ENCODE measurements at places on chromosomes 2 and 18. TPM values are rescaled to one million over a fixed set of nuclear protein-coding genes. Genes with fewer than 3 reads are reported as not detected.

- H3K4me3 ChIP-seq: no peak overlapping the region
- H3K27me3 ChIP-seq: no peaks in the 10 kb centered on the region
- H3K27ac ChIP-seq: no peak overlapping the region
Measured at GRCh38 chr18:7196421-7196820, 34.5 kb upstream of the LRRC30 start.

AMER3 gene
- total RNA-seq: not detected

GRCh38 chr18:67281746-67282145 is 234.8 kb downstream of the DSEL start:
- no peak overlapping the region for H3K4me3 ChIP-seq
- DNase-seq: no peak
- H3K4me1 ChIP-seq: no peaks in the 10 kb centered on the region
- no peak overlapping the region for H3K27ac ChIP-seq

GRCh38 chr2:28182348-28182747 is 210.3 kb upstream of the FOSL2 start:
- H3K4me3 ChIP-seq: no peak overlapping the region
- H3K36me3 ChIP-seq: peaks cover 15% of the 10 kb centered on the region
